RKO (cell line): ENCODE measurements at places on chromosomes 12 and 14.

DNA sequence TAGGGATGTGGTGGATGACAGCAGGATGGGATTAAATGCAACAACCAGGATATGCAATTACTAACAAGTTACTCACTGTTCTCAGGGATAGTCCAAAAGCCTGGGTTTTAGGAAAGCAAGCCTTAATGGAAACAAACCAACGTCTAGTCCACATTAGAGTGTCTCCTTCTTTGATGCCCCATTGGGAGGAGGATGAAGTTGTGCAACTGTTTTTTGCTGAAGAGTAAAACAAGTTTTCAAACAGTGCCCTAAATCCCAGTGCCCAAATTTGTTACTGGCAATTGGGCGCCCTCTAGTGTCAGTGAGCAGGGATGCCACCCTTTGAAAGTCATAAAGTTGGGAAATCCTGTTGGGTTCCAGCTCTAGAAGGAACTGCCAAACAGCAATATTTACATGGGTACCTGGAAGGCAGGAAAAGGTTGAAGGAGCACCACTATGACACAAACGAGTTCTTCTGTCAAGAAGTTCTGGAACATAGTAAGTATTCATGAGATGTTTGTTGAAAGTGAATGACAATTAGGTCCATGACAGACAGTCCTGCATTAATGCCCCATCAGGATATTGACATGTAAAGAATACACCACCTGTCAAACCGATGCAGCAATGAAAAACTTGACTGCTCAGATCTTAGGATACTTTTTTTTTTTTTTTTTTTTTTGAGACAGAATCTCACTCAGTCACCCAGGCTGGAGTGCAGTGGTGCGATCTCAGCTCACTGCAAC lies 11.1 kb upstream of the DPF3 start:
- peak; percentile 72 for DNase-seq

DNA sequence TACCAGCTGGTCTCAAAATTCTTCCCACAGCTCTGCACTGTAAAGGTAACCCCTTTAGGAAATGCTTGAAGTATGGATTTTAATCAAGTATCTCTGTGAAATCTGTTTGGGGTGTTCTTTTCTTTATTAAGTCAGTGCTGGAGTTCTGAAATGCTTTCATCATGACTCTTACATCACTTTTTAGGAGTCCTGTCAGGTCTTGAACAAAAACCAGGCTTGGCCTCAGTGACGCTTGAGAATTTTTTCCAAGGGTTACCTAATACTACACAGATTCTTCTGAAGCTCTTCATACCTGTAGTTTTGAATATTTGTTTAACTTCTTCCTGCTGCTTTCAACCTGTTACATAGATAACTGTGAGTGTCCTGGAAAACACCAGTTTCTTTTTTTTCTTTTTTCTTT lies 47.0 kb upstream of the KCNH3 start:
- DNase-seq: no peak

GRCh38 chr12:80813820-80814219 lies 97.1 kb downstream of the MYF5 start:
- no peak for DNase-seq

GRCh38 chr12:38669081-38669480 lies 236.3 kb downstream of the CPNE8 start:
- DNase-seq: no peak

DNA sequence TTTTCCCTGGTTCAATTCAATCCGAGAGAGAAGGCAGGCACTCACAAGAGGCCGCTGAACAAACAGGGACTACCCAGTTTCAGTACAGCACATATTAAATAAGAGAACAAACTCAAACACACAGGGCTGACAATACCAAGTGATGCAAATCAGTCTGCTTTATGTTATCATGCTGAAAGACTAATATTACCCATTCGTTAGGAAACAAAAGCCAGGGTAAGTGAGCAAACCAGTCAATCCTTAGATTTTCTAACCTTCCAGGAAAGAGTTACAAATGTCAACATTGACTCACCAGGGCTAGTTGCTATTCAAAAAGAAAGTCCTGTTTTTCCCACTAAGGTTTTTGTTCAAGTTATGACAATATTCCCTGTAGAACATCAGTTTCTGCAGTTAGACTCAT lies 246.2 kb downstream of the C12orf42 start:
- no peak for DNase-seq
